Sciatic nerve (tissue), 2 donors: ENCODE measurements at places on chromosomes 1 and 21.

DNA sequence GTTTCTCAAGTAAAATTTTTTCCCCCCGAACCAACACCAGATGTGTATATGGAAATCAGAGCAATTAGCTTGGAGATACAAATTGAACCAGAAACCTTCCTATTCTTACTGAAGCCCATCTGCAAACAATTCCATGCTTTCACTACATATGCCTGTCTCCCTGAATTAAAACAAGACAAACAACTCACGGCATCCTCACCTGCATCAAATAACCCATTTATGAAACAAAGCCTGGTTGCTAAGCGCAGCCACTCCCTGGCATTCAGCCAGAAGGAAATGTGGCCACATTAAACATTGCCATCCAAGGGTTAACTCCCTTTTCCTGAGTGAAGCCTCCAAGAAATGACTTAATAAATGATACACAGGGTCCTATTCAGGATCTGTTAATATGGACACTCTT, 55.3 kb downstream of the APP start:
- DNase-seq: no peak

GRCh38 chr1:40855513-40855912, 6.7 kb downstream of the CITED4 start:
- DNase-seq: no peak

DNA sequence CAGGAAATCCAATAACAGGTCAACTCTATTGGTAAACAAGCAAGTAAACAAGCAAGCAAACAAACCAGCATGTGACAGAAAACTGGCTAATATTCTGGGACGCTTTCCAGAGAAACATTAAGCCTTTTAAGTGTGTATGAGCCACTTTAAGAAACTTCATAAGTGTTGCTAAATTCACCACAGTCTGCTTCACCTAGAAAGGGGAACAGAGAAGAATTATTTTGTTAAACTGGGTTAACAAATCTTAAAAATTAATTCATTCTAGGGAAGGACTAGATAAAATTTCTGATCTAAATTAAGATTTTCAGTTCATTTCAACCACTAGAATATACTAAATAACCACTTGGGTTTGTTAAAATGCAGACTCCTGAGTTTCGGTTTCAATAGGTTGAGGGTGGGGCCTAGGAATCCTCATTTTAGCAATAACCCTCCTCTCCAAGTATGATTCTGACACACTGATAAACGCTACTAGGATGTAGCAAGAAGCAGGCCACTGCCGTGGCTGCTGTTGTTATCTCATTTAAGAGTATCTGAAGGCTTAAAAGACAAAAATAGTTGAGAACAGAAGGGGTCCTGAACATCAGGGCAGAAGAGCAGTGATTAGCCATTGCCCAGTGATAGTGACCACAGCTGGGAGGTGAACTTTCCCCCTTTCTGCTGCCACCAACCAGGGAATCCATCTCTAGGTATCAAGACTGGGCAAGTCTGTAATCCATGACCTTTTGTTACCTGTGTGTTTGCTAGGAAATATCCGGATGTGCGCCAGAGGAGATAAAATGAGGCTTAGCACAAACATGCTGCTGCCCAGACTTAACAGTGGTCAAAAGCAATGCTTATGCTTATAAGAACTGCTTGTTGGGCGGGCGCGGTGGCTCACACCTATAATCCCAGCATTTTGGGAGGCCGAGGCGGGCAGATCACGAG, 11.2 kb downstream of the CREG1 start:
- no peak for DNase-seq

- DNase-seq: peak; percentile 36
Observed at GRCh38 chr1:234958066-234958705, 170.5 kb downstream of the TOMM20 start.
